ENCODE measurements at places on chromosomes 5 and 9. TPM values are rescaled to one million over a fixed set of nuclear protein-coding genes. Genes with fewer than 3 reads are reported as not detected.

Gene MELK
- total RNA-seq: 78.6 TPM

DNA sequence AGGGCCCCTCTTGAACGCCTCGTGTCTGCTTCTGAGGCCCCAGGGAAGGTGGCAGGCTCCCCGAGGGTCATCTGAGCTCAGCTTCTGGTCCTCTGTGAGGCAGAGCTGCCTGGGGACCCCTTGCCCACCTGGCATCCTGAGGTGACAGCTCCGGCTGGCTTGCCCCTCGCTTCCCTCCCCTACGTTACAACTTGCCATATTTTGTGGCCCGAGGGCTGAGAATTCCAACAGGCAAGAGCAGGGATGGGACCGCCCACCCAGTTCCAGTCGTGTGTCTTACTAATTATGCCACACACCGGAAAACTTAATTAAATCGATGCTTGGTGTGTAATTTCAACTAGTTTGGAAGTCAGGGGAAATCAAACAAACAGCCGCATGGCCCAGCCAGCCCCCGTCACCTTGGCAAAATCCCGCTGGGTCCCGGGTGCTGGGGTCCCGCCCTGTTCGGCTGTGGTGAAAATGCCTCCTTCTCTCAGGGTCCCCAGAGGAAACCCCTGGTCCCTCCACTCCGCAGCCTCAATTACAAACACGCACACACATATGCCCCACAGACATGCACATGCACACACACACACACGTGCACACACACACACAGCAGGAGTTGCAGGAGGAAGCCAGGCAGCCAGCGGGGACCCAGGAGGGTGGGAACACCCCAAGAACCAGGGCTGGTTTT is 221.0 kb upstream of the IER5L start:
- DNase-seq: no peak

GRCh38 chr9:105496826-105497225 is 49.0 kb downstream of the FSD1L start:
- no peak for DNase-seq

Gene CTXN3
- not detected for total RNA-seq

DNA sequence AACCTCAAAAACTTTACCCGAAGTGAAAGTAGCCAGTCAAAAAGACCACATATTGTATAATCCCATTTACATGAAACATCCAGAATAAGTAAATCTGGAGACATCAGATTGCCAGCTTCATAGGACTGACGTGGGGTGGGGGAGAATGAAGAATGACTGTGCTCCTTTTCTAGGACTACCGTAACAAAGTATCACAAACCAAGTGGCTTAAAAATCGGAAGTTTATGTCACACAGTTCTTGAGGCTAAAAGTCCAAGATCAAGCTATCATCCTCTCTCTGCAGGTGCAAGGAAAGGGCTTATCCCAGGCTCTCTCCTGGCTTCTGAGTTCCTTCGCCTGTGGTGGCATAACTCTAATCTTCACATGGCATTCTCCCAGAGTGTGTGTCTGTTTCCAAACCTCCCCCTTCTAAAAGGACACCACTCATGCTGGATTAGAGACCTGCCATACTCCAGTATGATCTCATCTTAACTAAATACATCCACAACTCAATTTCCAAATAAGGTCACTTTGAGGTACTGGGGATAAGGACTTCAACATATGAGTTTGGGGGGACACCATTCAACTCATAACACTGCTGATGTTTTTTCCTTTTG is 25.5 kb downstream of the ADAM19 start:
- no peak for DNase-seq

DNA sequence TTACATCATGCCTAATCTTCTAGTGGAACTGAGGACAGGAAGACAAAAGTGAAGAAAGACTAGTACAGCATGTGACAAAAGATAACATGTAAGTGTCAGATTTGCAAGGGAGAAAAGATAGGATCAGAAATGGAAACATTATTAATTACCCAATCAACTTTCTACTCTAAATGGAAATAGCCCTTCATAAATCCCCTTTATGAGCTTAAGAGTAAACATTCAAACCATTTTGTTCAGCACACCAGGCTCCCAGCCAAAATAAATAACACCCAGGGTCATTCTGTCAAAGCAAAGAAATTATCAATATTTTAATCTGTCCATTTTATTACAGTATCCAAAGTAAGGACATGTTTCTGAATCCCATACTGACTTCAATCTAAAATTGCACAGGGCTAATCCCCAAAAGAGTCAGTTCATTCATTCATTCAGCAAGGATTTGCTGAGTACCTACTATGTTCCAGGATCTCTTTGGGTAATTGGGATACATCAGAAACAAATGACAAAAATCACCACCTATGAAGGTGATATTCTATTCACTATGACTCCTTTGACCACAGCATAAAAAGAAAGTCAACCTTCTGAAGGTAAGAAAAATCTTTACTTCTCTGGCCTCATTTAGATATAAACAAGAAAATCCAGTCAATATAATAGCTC is 5.3 kb downstream of the PRELID2 start:
- no peak for DNase-seq

GRCh38 chr5:96640696-96641095 is 21.5 kb upstream of the CAST start:
- no peak for DNase-seq

- no peak for DNase-seq
Observed at GRCh38 chr9:92715488-92716231, 45.7 kb upstream of the IPPK start.

GRCh38 chr9:131395157-131396098 is 1.5 kb downstream of the PRRC2B start:
- DNase-seq: no peak

DNA sequence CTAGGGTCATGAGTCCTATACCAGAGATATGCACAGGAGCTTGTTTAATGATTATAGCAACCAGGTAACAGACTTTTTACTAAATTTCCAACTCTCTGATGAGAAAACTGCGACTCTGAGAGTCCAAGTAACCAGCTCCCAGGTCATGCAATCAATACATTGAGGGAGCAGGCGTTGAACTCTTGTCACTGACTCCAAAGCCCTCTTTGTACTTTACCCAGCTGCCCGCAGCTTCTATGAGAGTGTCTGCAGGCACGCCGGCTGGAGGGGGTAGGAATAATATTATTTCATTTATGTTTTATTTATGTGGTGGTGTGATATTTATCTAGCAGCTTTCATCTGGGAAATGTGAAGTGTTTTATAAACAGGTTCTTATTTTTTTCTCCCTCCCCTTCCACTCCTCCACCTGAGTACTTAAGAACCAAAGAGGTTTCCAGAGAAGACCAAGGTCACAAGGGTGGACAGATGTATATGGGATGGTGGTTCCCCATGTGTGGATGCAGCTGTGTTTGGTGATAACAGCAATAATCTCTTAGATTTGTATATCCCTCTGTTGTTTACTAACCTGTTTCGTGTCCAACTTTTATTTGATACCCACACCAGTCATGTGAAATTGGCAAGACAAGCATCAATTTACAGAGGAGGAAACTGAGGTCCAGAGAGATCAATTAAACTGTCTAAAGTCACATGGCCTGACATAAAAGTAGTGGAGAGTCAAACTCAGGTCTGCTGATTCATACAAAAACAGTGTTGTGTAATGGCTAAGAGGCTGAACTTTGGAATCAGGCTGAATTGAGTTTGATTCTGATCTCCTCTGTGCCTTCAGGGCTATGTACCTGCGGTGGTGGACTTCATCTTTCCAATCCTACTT is 140.2 kb upstream of the TRIM32 start:
- DNase-seq: no peak

Gene ZNF169
- total RNA-seq: 1.5 TPM

GRCh38 chr5:151647320-151647861 is 39.3 kb downstream of the SPARC start:
- no peak for DNase-seq

DNA sequence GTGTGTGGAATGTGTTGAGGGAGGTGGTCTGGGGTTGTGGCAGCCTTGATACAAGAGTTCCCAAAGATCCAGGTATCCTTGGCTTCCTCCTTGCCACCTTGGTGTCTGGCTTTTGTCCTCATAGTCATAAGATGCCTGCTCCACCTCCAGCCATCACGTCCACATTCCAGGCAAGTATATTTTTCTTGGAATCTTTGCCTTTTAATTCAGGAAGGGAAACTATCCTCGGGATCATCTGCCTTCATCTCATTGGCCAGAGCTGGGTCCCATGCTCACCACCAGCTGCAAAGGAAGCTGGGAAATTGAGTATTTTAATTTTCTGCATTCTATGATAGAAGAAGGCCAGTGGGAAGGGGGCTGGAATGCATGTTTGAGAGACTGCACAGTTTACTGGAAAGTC is 186.7 kb downstream of the C9orf50 start:
- no peak for DNase-seq

Gene HNRNPA0
- 10.7 TPM for total RNA-seq

DNA sequence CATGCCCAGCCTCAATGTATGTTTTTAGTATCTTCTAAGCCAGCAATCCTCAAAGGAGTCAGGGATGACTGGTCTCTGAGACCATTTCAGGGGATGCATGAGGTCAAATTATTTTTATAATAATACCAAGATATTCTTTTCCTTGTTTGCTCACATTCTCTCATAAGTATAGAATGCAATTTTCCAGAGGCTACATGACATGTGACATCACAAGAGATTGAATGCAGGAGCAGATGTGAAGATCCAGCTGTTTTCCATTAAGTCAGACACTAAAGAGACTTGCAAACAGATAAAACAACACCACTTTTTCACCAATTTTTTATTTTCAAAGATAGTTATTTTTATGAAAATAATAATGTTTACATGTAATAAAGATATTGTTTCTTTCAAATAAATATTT is 22.0 kb upstream of the FREM1 start:
- no peak for DNase-seq

Gene CNTNAP3
- 12.8 TPM for total RNA-seq

Gene RFK
- total RNA-seq: 27.3 TPM

DNA sequence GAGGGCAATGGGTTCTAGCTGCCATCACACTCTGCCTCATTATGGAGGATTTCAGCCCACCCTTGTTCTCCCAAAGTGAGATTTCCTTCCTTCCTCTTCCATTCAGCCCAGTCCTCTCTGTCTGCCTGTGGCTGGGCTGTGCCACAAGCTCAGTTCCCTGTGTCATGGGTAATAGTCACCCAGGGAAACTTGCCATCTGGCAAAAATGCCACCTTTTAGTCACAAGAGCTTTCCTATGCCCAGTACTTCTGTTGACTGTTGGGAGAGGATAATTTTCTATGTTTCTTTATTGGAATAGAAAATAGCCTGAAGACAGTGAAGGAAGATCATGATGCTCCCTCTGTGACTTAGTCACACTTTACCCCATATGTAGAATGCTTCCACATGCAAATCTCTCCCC is 71.4 kb downstream of the TLR4 start:
- no peak for DNase-seq

- peak; percentile 81 for DNase-seq
Observed at GRCh38 chr5:131814990-131815389, 18.2 kb upstream of the FNIP1 start.

Gene SPRY4
- 3.9 TPM for total RNA-seq

- no peak for DNase-seq
Observed at GRCh38 chr5:98110282-98110691, 663.2 kb upstream of the RGMB start.

Gene DMRT3
- not detected for total RNA-seq

DNA sequence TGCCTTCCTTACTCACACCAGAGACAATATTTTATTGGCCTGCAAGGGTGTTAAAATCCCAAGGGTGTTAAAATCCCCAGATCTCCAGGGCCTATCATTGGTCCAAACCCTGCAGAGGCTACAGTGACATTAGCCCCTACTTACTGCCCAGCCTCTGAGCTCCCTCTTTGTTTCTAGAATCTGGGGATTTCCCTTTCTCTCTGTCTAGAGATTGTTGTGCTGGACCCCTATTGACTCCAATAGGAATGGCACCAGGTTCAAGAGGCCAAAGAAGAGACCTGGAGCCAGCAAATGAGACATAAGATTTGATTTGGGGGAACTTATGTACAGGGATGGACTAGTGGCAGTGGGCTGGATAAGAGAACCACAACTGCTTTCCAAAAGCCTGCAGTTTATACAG is 53.3 kb upstream of the ZBED3 start:
- DNase-seq: no peak

Gene TTC23L
- total RNA-seq: 0.06 TPM

DNA sequence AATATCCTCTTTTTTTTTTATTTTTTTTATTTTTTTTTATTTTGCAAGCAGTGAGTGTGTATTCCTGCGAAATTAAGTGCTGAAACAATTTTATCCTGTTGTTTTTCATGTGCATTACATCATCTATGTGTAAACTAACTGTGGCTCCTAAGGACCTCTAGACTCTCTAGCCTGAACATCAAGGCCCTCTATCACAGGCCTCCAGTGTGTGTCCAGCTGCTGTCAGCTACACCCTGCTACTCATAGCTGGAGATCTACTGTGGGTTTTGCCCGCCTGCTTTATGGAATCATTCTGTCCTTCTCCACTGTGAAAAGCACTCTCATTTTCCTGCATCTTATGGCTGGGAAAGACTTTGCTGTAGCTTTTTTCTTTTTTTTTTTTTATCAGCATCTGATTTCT is 157.8 kb downstream of the KCTD16 start:
- DNase-seq: no peak

GRCh38 chr9:81984928-81985327 is 3.6 kb upstream of the SPATA31D1 start:
- DNase-seq: no peak

Gene LHX3
- not detected for total RNA-seq

Gene ARID3C
- not detected for total RNA-seq

- no peak for DNase-seq
Observed at GRCh38 chr9:105039175-105039799, 111.3 kb upstream of the ABCA1 start.

DNA sequence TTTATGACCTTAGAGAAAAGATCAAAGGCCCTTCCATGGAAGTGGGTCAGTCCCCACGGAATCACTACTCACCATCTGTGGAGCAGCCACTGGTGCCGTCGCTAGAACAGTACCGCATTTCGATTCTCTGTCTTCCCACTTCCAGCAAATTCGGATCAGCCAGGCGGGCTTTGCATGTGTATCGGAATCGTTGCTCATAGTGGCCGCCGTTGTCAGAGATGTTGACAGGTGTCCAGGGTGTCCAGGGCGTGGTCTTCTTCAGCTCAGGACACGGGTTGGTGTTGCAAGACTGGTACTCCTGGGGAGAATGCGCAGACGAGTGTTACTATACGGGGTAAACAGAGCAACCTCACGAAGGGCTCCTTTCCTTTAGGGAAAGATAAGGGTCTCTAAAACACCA is 479.5 kb downstream of the SEMA5A start:
- DNase-seq: no peak

DNA sequence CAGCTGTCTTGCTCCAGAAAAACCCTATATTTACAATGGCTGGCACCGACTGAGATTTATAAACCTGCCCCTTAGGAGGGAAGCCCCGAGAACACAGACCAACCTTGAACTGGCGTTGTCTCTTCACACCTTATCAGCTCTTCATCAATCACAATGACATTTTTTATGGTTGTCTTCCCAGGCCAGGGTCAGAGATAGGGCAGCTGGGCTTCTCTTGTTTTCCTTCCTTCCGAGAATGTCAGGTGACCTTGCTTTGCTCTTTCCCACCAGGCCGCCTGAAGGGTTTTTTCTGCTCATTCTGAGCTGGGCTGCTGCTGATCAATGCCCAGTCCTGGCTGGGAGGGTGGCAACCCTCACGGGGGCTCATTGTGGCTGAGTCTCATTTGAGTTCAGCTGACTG is 619.1 kb downstream of the CCDC171 start:
- no peak for DNase-seq

All from H4 (cell line).